ENCODE measurements at places on chromosomes 7 and 10.
A peak's percentile ranks its signal among the peaks of the same experiment; 100 is the strongest.

GRCh38 chr7:71633551-71634008 lies 501.6 kb downstream of the GALNT17 start:
- peak; percentile 96 for DNase-seq

DNA sequence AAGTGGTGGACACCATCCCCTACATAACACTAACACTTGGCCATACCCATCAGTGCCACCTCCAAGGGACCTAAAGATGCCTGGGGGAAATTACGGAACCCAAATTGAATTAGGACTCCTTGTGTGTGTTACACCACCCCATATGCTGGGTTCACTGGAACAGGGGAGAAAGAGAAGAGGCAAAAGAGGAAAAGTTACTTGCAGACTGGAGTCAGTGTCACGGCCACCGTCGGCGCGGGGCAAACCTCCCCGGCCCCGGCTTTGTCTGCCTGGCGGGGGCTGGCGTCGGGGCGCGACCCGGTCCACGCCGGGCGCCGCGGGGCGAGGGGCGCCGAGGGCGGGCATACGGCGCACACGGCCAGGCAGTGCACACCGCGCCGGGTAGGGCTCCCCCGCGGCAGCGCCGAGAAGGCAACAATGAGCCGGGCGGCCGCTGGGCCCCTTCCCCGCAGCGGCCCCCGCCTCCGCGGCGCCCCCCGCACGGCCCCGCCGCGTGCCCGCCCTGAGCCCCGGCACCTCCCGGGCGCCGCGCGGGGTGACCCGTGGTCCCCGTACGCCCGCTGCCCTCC lies 171.1 kb downstream of the FAM107B start:
- DNase-seq: no peak

GRCh38 chr10:61733358-61733940 lies 70.7 kb downstream of the CABCOCO1 start:
- peak; percentile 70 for DNase-seq

DNA sequence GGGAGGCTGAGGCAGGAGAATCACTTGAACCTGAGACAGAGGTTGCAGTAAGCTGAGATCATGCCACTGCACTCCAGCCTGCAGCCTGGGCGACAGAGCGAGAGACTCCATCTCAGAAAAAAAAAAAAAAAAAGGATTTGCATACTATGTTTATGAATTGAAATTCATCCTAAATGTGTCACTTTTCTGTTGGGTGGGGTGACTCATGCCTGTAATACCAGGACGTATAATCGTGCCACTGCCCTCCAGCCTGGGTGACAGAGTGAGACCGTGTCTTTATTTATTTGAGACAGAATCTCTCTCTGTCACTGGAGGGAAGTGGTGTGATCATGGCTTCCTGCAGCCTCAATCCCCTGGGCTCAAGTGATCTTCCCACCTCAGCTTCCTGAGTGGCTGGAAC lies 5.8 kb downstream of the ZNF212 start:
- no peak for DNase-seq

DNA sequence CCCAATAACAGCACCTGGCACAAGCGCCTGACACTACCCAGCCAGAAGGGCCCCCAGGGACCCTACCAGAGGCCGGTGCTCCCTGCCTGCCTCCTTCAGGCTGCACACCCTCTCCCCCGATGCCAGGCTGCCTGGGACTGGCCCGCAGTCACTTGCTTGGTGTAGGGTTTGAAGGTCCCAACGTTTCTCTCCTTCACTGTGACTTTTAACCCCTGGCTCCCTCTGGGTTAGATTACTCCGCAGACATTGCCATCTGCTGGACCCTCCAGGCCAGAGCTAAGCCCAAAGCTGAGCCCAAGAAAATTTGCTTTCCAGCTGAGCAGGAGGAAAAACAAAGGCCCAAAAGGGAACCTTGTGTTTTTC lies 6.9 kb downstream of the CDHR1 start:
- DNase-seq: no peak

GRCh38 chr7:24972991-24973390 lies 7.0 kb downstream of the OSBPL3 start:
- no peak for DNase-seq

GRCh38 chr7:154794147-154794780 lies 208.7 kb downstream of the PAXIP1 start:
- DNase-seq: no peak

DNA sequence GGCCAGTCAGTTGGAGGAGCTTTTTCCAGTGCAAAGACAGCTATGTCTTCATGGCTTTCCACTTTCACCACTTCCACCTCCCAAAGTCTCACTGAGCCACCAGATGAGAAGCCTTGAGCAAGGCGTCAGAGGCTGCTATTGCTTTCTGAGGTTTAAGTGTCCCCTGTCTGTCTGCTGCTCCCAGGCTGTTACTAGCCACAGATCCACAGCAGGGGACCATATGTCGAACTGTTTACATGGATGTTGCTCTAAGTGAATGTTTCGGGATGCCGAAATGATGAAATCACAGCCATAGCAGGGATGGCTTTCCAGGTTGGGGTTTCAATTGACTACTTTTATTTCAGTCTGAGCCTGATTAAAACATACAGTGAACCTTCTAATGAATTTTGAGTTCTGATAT lies 88.5 kb downstream of the AVL9 start:
- no peak for DNase-seq

- peak; percentile 89 for DNase-seq
Observed at GRCh38 chr7:144127714-144128334, 4.8 kb downstream of the OR2A14 start.

GRCh38 chr7:72055426-72055825 lies 356.7 kb downstream of the CALN1 start:
- DNase-seq: no peak

DNA sequence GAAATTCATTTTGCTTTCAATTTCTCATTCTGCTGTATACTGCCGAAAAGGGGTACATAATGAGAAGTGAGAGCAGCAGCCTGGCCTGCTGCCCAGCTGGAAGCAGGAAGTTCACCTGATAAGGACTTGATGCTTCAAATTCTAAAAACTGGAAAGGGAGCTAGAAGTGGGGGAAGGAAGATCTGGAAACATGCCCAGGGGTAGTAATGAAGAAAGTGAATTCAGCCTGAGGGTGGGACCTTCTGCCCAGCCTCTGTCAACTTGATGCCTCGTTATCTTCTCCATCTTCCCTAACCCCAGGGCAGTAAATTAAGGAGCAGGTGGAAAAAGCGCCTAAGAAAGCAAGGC lies 69.4 kb downstream of the ARMH3 start:
- no peak for DNase-seq

DNA sequence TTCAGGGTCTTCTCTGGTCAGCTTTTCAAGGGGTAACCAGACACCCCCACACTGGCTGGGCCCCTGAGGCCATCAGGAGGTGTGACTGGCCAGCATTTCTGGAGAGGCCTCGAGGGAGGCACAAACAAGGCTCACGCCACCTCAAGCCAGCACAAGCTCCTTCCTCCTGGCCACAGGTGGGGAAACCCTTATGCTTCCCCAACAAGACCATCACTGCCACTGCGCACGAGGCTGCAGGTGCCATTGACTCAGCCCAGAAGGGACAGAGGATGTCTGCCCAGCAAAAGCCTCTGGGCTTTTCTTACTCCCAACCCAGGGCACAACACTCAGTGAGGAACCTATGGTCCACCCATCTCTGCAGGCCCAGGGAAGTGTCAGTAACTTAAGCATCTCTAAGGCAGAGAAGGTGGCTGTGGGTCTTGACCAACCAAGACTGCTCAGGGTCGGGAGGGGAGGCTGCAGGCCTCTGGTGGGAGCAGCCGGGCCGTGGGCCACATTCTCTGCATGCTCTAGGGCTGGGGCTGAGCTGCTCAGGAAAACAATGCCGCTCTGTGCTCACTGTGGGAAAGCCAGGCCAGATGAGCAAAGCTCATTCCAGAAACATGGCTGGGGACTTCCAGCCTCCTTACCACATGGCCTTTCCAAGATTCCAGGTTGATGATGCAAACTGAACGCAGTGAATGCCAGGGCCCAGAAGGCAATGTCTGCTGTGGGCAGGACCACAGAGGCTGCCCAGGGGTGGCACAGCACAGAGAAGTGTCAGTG lies 24.2 kb upstream of the RASSF4 start:
- peak; percentile 58 for DNase-seq

- DNase-seq: no peak
Observed at GRCh38 chr7:49279891-49280290, 355.5 kb downstream of the CDC14C start.

DNA sequence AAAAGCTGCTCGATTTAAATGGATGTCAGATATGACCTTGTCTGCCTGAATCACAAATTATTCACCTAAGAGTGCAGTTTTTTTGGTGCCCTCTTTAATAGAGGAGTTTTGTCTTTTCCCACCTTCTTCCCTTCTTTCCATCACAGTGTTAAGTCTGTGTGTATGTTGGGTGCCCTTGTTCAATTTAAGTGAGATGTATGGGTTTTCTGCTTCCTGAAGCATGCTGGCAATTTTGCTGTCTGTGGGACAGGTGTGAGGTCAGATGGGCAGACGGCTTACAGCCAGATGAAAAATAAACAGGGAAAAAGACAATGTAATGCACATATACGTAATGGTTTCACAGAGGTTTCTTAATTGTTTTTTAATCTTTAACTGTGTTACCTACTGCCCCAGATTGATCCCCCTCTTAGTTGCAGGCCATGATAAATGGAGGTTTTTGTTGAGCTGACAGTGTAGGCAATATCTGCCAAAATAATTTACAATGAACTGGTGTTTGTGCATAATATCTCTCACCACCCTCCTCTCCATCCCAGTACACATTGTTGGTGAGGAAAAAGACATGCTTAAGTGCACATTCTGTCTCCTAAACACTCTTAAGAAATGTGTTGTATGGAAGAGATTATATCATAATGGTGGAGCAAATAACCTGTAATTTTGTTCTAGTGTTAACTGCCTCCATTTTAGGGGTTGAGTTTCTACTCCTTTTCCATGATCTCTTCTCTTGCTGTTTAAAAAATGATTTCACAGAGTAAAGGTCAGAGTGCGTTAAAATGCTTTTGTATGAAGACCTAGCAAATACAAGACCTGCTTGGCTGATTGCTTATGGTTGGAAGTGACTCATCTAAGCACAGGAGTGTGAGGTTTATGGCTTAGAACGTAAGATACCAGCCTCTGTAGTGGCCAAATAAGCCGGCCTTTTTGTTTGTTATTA lies 123.9 kb downstream of the LRRC4 start:
- peak; percentile 72 for DNase-seq

GRCh38 chr10:61835946-61836887 lies 65.3 kb upstream of the ARID5B start:
- DNase-seq: peak; percentile 22

DNA sequence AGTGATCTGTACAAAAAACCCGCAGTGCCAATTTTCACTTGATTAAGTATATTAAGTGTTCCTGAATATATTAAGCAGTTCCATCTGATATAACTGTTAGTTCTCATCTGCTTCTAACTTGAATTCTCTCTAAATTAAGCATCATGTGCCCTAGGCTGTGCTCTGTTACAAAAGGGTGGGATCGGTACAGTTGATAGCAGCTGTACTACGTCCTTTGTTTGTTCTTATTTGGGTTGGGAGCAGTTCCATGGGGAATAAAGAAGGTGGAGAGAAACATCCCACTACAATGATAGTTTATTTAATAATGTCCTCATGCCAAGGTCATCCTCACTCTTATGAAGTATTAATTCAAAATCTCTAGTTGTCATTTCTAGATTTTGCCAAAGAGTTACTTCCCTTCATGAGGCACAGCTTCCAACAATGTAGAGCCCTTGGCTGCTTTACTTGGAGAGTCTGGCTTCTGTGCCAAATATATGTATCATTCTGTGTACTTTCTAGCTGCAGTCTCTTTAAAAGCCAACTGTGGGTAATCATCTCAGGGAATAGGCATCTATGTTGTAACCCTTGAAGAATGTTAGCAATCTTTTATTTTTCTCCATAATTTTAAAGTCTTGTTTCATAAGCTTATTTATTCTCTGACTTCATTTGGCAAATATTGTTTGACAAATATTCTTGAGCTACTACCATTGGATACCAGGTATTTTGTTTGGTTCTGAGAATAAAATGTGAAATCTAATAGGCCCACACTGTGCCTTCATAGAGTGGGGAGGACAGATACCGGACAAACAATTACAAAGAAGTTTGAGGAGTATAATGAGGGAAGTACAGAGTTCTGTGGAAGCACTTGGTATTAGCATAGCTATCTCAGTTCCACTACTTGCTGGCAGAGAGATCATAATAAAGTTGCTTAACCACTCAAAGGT lies 22.4 kb upstream of the AHR start:
- DNase-seq: peak; percentile 60

DNA sequence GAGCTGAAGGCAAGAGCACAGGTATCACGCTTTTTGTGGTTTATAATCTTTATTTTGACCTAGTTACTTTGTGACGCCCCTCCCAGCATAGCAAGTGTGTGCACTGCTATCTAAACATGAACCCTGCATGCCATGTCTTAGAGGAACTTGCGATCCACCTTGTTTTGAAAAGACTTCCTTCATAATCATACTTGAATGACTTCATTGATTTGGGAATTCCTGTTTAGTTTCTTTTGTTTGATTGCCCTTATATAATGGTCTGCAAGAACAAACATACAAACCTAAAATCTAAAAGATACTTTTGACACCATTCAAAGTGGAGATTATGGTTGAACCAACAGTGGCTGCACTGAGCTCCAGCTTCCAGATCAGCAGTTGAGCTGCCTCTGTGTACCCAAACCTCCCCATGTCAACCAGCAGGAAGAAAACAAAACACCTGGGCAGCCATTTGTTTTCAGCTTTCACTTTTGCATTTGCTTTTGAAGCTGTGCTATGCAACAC lies 132.6 kb downstream of the CELF2 start:
- no peak for DNase-seq

DNA sequence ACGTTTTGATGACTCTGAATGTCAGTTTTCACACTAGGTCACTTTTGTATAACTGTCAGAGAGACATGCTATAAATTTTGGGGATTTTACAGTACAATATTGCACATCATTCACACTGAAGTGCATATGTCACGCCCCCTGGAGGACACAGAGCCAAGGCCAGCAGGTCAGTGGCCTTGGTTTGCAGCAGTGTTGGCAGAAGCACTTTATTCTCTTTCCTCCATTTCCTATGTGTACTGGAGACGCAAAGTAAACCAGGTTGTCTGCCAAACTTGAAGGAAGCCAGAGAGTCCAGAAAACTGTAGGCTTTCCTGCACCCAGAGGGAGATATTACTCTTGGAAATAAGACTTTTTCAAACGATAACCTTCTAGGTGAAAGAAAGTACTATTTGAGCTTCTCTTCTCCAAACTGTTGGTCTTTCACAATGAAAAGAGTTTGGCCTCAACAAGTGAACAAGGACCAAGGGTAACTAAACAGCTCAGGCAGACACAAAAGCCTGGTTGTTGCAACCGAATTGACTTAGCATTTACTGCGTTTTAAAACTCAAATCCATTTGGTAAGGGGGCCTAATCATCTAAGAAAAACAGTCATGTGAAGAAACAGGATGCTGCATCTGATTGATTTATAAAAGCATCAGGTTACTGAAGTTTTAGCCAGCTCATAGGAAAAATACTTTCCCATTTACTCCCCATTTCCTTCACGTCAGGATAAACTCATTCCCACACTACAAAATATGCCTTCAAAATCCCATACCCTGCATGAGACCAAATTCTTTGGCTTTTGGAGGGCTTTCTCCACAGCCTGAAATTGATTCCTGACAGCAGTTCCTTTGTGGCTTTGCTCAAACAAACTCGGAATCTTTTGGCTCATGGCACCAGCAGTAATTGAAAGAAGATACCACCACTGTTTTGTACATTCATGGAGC lies 83.0 kb upstream of the SEC61G start:
- peak; percentile 53 for DNase-seq

GRCh38 chr10:69965919-69966662 lies 86.6 kb upstream of the MACROH2A2 start:
- no peak for DNase-seq

- peak; percentile 75 for DNase-seq
Observed at GRCh38 chr10:88707429-88708155, 1.5 kb downstream of the LIPK start.

- peak; percentile 78 for DNase-seq
Observed at GRCh38 chr7:79420464-79420863, 33.0 kb downstream of the MAGI2 start.

GRCh38 chr7:157129200-157129599 lies 9.5 kb upstream of the UBE3C start:
- DNase-seq: no peak

Measured in ACHN (cell line).